ENCODE measurements at places on chromosomes 11 and 22.

- no peak for DNase-seq
Observed at GRCh38 chr11:91984033-91984584, 240.5 kb upstream of the FAT3 start.

- peak; percentile 97 for DNase-seq
Observed at GRCh38 chr11:33723238-33723881, 12.9 kb downstream of the CD59 start.

DNA sequence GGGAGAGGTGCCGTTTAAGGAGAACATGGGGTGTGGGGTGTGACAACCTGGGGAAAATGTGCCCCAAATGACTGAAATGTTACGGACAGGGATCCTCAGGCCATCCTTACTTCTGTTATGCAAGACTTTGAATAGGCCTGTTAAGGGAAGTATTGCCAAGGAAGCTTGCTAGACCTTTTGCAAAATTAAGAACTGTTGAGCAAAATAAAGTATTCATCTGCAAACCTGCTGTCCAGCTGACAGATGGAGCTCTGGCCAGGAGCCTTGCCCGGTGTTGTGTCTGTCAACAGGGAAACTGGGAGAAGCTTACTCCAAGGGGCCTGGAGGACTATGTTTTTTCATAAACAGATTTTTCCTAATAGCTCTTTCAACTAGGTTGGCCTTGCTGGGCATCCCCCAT is 48.0 kb downstream of the FAT3 start:
- no peak for DNase-seq

DNA sequence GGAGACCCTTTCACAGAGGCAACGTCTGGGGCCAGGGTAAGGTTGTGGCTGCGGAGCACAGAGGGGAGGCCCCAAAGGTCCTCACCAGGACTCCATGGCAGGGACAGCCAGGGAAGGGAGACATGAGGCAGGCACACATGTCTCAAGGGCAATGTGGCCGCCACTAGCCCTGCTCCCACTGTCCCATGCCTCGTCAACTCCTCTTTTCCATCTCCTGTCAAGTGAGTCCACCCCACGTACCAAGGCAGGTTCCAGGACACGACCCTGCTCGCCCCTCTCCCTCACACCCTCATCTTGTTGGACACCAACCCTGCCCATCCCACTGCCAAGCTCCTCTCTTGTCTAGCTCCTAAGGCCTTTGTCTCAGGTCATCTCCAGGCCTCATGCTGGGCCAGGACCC is 73.2 kb downstream of the RRM1 start:
- DNase-seq = no peak

- DNase-seq = peak; percentile 15
Observed at GRCh38 chr11:86801364-86801763, 1.0 kb downstream of the PRSS23 start.

DNA sequence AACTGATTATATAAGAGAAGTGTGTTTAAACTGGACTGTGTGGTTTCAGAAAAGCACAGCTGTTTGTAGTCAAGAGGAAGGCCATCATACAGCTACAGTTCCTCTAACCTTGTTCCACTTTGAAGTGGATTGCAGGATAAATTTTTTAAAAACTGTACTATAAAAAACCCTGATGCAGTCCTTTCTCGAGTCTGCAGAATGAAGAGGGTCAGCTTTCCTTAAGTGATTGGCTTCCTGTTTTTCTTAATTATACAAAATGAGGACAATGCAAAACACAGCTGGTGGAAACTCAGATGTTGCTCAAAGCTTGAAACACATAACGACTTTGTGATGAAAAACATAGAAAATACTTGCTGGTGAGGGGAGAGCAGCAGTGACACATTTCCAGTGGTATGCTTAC is 1060.5 kb downstream of the DLG2 start:
- no peak for DNase-seq

GRCh38 chr11:77073328-77074001 is 6.7 kb downstream of the CAPN5 start:
- DNase-seq = peak; percentile 96

GRCh38 chr11:132361011-132361550 is 990.7 kb downstream of the NTM start:
- no peak for DNase-seq

DNA sequence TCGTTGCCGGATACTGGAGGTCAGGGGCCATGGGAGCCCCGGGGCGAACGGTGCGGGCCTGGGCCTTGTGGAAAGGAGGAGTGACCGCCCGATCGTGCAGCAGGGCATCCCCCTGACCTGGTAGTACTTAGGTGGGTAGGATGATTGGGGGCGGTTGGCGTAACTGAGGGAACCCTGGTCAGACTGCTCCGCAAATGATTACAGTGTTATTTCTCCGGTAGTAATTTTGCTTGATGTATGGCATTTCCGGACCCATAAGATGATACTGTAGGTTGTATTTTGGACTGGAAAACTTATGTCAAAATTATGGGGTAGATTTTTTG is 762 bp downstream of the MTMR3 start:
- no peak for DNase-seq

DNA sequence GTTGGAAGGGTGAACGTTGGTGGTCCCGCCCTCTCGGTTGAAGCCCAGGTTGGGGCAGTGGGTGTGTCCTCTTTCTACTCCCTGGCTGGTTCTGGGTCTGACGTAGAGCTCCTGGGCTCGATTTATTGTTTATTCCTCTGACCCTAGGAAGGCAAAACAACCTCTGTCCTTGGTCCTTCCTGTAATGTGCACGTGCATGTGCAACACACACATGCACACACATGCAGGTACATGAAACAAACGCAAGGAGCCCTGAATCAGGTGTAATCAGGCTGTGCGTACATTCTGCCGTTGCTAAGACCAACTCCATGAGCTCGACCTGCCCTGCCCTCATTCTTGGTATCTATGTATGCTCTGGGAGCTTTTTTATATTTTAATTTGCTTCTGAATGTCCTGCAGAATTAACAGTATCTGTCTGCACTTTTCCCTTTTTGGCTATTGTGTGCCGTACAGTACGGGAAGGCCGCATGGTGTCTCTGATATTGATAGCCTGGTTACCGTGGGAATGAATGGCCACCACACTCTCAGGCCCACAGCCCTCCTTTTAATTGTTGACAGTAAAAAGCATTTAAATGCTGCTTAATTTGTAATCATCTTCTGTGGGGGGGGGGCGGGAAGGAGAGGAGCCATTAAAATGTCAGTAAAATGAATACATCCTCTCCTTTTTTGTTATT is 66.0 kb upstream of the NNMT start:
- DNase-seq = no peak

DNA sequence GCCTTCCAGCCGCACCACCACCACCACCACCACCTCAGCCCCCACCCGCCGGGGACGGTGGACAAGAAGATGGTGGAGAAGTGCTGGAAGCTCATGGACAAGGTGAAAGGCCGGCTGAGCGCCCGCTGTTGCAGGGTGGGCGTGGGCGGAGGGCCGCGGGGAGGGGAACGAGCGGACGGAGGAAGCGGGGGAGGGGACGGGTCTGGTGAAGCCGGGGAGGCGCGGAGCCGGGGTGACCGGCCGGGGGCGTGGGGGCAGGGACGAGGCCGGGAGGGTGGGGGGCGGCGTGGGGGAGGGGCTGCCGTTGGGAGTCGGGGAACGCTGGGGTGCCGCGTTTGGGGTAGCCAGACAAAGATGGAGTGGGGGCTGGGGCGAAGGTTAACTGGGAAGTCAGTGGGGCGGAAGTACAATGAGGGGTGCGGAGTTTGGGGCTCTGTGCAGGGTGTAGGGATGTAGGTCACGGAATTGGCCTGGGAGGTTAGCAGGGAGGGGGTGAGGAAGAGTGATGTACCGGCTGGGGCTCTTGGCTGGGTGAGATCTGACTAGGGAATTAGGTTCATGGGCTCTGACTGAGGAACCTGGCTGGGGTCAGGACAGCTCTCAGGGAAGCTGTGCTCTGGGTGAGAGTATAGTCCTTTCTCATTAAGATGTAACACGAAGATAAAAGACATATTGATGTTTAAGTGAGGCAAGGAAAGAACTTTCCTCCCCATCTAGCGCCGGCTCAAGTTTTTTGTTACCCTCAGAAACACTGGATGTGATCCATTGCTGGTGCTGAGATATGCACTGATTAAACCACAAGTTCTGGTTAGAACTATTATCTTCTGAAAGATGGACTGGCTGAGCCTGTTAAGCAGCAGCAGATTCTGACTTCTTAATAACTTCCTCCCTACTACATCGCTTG is 624 bp downstream of the CBL start:
- peak; percentile 41 for DNase-seq

DNA sequence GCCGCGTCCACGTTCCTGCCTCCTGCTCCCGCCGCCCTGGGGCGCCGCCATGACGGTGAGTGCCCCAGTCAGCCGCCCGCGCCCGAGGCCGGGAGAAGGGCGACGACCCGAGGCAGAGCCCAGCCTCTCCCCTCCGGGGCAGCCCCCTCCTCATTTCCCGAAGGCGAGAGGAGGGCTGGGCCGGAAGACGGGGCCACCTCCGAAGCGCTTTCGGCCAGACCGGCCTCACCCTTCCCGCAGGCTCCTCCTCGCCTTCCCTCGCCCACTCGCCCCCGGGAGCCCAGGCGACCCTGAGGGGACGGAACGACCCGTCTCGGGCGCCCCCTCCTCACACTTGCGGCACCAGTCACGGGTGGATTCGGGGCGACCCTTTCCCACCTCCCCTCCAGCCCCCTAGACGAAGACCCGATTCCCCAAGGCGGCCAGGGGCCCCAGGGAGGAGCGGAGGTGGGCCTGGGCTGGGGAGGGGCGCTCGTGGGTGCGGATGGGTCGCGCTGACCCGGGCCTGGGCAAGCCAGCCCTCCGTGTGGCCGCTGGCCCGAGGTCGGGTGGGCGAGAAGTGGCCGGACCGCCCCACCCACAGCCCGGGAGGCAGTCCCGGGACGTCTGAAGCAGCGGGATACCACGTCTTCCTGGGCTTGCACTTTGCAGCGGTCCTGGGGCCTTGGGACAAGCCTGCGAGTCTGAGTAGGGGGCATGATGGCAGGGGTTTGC is 49.7 kb downstream of the TRIOBP start:
- DNase-seq = no peak

DNA sequence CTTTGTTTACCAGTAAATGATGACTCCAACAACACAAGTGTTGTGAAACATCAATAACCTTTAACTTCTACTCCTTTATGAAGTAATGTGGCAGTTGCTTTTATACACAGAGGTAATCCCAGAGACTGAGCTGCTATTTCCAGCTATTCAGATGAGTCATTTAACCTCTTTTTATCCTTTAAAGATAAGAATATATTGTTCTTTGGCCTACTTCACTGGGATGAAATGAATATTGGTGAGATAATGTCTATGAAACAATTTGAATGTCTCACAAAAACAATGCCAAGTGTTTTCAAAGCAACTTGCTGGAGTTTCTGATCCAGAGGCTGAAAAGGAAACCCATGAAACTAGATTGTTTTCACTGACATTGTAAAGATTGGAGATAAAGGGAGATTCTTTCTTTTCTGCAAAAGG is 564.4 kb upstream of the LUZP2 start:
- peak; percentile 11 for DNase-seq

- no peak for DNase-seq
Observed at GRCh38 chr11:63490551-63491239, at the start of gene PLAAT5. TSS of gene PLAAT5 (minus strand) at chr11:63491167. CDS start at chr11:63491034, 133 bp downstream.

GRCh38 chr11:22832315-22833015 is 2.9 kb upstream of the SVIP start:
- peak; percentile 10 for DNase-seq
